ENCODE measurements at places on chromosomes 2 and 18.

DNA sequence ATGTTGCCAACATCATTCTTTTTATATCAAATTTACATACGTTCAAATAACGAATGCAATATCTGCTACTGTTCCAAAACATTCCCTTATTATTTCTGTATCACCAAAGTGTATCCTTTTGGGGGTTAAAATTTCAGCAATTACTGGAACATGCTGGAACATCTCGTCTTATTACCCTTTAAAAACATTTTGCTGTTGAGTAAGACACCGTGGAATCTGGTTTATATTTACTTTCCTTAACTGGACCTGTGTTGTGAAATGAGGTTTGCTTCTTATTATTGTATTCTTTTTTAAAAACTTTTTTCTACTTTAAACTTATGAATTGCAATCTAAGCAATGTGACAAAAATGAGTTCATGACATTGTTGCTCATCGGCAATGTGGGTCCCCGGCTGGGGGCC, 87.4 kb upstream of the PTPRM start:
- no peak for DNase-seq
- no peak overlapping the region for H3K4me3 ChIP-seq
- no peaks in the 10 kb centered on the region for H3K4me1 ChIP-seq
- no peaks in the 10 kb centered on the region for H3K36me3 ChIP-seq

GRCh38 chr2:113847144-113847543, 42.7 kb upstream of the ACTR3 start:
- peaks cover 14% of the 10 kb centered on the region for H3K36me3 ChIP-seq
- DNase-seq = no peak
- no peak overlapping the region for H3K27ac ChIP-seq
- no peak overlapping the region for H3K4me3 ChIP-seq
- H3K27me3 ChIP-seq = no peaks in the 10 kb centered on the region
- peaks cover 10% of the 10 kb centered on the region for H3K4me1 ChIP-seq

- H3K4me1 ChIP-seq = peaks cover 62% of the 10 kb centered on the region
- H3K36me3 ChIP-seq = peaks cover 12% of the 10 kb centered on the region
- peak; percentile 64 for DNase-seq
- no peaks in the 10 kb centered on the region for H3K27me3 ChIP-seq
- peak overlapping the region; percentile 84 for H3K4me3 ChIP-seq
These were observed 81.5 kb downstream of the CHRNA1 start for GRCh38 chr2:174682578-174683391.

DNA sequence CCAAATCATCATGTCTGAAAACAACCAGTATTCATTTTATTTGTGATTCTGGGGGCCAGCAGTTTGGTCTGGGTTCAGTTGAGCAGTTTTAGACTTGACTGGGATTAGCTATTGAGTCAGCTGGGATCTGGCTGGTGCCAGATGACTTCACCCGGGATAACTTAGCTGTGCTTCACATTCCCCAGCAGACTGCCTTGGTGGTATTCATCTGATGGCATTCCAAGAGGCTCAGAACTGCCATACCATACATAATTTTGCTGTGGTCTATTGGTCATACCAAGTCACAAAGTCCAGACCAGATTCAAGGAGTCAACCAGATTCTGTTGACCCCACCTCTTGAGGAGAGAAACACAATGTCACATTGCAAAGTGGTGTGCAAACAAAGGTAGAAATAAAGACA, 7.8 kb upstream of the FSHR start:
- no peaks in the 10 kb centered on the region for H3K27me3 ChIP-seq
- no peak overlapping the region for H3K27ac ChIP-seq
- no peak for DNase-seq
- H3K4me3 ChIP-seq = no peak overlapping the region
- no peaks in the 10 kb centered on the region for H3K36me3 ChIP-seq
- no peaks in the 10 kb centered on the region for H3K4me1 ChIP-seq

GRCh38 chr2:19458427-19459003, 100.1 kb upstream of the OSR1 start:
- no peaks in the 10 kb centered on the region for H3K4me1 ChIP-seq
- H3K27ac ChIP-seq = no peak overlapping the region
- H3K4me3 ChIP-seq = no peak overlapping the region
- H3K36me3 ChIP-seq = no peaks in the 10 kb centered on the region
- no peak for DNase-seq

DNA sequence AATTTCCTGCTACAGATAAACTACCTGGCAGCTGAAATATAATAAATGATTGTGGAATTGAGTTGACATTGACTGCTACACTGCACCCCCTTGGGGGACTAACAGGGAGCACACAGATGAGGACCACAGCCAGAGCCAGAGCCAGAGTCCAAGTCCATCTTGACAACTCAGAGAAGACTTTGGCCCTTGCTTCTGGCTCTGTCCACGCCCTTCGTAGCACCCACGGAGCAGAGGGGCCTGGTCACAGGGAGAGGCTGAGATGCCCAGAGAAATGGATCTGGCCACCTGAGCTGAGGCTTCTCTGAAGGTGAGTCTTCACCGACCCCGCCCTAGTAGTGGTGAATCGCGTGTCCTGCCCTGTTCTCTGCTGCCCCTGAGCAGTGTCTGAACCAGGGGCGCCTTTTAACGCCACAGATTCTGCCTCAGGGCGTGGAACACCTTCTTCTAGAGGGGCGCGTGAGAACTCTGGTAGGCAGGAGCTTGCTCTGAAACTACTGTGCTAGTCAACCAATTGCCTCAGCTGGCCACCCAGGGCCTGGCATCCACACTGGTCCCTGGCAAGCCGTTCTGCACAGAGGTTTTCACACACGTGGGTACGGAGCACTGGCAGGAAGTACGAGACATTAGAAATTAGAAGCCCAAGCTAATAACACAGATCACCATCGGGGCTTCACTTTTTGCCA, 35.7 kb upstream of the MAT2A start:
- H3K36me3 ChIP-seq = no peaks in the 10 kb centered on the region
- no peaks in the 10 kb centered on the region for H3K27me3 ChIP-seq
- no peak overlapping the region for H3K27ac ChIP-seq
- no peaks in the 10 kb centered on the region for H3K4me1 ChIP-seq

GRCh38 chr18:25144820-25145219, 207.1 kb downstream of the ZNF521 start:
- no peak overlapping the region for H3K27ac ChIP-seq
- DNase-seq = no peak
- no peaks in the 10 kb centered on the region for H3K4me1 ChIP-seq

DNA sequence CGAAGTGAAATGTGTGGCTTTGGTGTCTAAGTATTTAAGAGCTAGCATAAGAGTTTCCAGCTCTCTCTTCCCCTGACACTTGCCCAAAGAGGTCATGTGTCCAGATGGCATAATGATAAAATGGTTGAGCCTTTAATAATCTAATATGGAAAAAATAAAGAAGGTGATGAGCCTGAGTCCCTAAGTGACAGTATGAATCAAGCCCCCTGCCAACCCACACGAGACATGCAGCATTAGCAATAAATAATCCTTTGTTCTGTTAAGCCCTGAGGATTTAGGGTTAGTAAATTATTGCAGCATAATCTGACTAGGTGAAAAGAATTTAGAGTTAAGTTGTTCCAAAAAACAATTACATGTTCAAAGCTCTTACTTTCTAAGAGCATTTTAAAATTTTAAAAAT, 217.2 kb upstream of the CCDC150 start:
- no peak overlapping the region for H3K27ac ChIP-seq
- no peak overlapping the region for H3K4me3 ChIP-seq

- peaks cover 12% of the 10 kb centered on the region for H3K4me1 ChIP-seq
- DNase-seq = no peak
- H3K36me3 ChIP-seq = peaks cover 8% of the 10 kb centered on the region
- H3K4me3 ChIP-seq = no peak overlapping the region
These were observed 7.2 kb upstream of the ACKR3 start for GRCh38 chr2:236562434-236562833.

DNA sequence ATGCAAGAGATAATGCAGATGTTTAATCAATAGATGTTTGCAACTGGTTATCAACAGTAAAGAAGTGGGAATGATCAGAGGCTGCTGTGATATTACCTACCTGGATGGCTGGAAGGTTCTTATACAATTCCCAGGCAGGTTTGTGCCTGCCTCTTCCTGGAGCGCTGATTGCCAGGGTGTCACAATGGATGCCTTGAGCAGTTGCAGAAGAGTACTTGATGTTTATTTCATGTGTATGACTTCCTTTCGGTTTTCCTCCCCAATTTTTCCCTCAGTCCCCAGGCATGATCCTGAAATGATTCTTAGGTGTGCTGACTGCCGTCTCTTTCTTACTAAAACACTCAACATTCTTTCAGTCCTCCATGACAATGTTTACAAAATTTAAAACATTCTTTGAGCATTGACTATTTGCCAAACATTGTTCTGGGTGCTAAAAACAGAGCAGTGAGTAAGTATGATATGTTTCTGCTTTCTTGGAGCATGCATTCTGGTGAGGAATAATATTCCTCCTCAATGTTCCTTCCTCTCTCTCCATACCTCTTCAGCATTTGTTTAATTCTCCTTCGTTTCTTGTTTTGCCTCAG, 416.6 kb upstream of the TRIB2 start:
- H3K36me3 ChIP-seq = peaks cover 9% of the 10 kb centered on the region
- H3K4me3 ChIP-seq = no peak overlapping the region
- peaks cover 48% of the 10 kb centered on the region for H3K4me1 ChIP-seq
- no peak for DNase-seq

DNA sequence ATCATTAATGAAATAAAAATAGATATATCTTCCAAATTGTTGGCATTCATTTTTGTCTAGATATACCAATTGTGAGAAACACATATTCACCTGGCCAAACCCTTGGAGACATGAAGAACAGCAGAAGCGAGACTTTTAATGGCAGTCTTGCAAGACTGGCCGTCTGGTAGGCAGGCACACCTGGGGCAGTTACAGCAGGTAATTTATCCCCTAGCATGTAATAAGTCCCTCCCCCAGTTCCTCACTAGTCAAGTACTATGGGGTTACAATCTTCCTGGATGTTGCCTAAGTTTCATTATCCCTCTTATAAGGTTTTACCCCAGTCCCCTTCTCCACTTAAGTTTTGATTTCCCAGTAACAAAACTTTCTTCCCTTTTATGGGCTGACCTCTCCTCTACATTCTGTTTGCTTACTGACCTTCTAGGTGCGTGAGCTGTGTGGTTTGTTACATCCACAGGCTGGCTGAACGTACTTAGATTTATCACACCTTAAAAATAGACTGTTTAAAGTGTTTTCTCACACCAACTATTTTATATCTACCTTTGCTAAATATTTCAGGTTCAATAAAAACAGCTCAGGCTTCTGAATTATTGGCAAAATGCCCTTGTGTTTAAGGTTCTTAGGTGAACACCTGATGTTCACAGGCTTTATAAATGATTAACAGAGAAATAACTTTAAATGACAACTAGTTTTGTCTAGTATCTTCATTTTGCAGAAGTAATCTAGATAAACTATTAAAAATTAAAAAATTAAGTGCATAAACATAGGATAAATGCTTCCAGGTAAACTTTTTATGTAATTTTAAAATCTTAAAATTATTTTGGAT, 365.0 kb upstream of the TFPI start:
- H3K27ac ChIP-seq = no peak overlapping the region
- DNase-seq = no peak
- H3K4me1 ChIP-seq = no peaks in the 10 kb centered on the region

DNA sequence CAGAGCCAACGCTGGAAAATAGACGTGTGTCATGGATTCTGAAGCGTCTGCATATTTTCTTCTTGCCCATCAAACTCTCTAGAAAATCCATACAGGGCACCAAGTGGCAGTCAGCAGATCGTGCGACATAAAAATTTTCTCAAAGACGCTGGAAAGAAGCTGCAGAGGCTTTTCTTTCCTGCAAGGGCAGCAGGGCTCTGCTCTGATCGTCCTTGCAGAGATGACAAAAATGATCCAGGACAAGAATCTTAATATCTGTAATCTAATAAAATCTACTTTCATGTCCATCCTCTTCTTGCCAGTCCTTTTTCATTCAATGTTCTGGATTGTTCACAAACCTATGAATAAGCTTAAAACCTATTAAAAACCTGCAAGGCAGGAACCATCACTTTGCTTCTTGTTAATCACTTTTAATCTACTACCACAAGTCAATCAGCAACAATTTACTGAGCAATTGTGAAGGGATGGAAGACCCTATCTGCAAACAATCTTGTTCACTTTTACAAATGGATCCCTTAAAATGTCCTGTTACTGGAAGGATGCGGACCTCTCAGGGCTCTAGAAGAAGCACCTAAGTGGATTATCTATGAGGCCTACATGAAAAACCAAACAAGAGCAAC, 93.6 kb downstream of the MREG start:
- H3K36me3 ChIP-seq = no peaks in the 10 kb centered on the region
- H3K27me3 ChIP-seq = peaks cover 11% of the 10 kb centered on the region
- no peak overlapping the region for H3K4me3 ChIP-seq
- no peak for DNase-seq
- no peak overlapping the region for H3K27ac ChIP-seq

DNA sequence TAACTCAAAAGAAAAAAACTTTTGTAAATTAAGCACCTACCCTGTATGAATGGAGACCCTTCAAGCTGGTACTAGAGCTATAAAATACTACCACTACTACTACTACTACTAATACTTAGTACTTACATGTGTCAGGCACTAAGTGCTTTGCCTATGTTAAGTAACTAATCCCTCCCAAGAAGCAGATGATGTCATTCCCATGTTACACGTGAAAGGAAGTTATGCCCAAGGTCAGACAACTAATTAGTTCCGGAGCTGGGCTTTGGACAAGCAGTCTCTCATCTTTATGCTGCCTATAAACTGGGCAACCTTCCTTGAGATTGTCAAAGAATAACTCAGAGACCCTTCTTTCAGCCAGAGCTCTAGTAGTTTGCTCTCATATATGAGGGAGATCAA, 13.9 kb upstream of the ATP6V1B1 start:
- no peaks in the 10 kb centered on the region for H3K4me1 ChIP-seq
- no peak overlapping the region for H3K27ac ChIP-seq
- H3K36me3 ChIP-seq = no peaks in the 10 kb centered on the region
- H3K4me3 ChIP-seq = no peak overlapping the region

GRCh38 chr2:239482778-239483712, 82.2 kb upstream of the HDAC4 start:
- H3K27ac ChIP-seq = no peak overlapping the region
- peaks cover 5% of the 10 kb centered on the region for H3K27me3 ChIP-seq
- DNase-seq = no peak
- H3K4me3 ChIP-seq = no peak overlapping the region
- H3K4me1 ChIP-seq = no peaks in the 10 kb centered on the region

DNA sequence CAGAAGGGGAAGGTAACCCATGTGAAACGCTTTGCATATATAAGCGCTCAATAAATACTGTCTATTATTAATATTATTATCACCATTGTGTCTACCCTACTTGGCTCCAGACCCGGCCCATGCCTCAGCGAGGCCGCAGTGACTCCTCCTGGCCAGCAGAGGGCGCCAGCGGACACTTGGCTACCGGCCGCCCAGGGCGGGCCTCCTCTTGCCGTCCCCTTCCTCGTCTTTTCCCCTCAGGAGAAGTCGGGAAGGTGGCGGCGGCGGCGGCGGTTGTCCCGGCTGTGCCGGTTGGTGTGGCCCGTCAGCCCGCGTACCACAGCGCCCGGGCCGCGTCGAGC, at the start of gene AGFG1:
Gene AGFG1 (plus strand): TSS at position 233 of the 341 bp plus-strand sequence. CDS start 266 bp downstream, outside the sequence.
- no peaks in the 10 kb centered on the region for H3K36me3 ChIP-seq
- H3K27me3 ChIP-seq = no peaks in the 10 kb centered on the region
- H3K4me3 ChIP-seq = peak within 1 kb of the TSS; percentile 92
- H3K27ac ChIP-seq = peak within 1 kb of the TSS; percentile 26

- H3K27ac ChIP-seq = no peak overlapping the region
- DNase-seq = no peak
- H3K4me1 ChIP-seq = peaks cover 14% of the 10 kb centered on the region
- peaks cover 14% of the 10 kb centered on the region for H3K36me3 ChIP-seq
- H3K27me3 ChIP-seq = no peaks in the 10 kb centered on the region
- H3K4me3 ChIP-seq = no peak overlapping the region
These were observed 50.9 kb downstream of the ACTR2 start for GRCh38 chr2:65278531-65278981.

All from activated CD4-positive, alpha-beta memory T cell treated with anti-CD3 and anti-CD28 coated beads, Interleukin-2, amount 10 ng/mL, durations not matched to agents 7 days and 5 days (primary cell).